ENCODE measurements at places on chromosomes 16 and 17.

- DNase-seq = peak; percentile 54
Measured at GRCh38 chr16:8867932-8868415, 832 bp downstream of the CARHSP1 start.

DNA sequence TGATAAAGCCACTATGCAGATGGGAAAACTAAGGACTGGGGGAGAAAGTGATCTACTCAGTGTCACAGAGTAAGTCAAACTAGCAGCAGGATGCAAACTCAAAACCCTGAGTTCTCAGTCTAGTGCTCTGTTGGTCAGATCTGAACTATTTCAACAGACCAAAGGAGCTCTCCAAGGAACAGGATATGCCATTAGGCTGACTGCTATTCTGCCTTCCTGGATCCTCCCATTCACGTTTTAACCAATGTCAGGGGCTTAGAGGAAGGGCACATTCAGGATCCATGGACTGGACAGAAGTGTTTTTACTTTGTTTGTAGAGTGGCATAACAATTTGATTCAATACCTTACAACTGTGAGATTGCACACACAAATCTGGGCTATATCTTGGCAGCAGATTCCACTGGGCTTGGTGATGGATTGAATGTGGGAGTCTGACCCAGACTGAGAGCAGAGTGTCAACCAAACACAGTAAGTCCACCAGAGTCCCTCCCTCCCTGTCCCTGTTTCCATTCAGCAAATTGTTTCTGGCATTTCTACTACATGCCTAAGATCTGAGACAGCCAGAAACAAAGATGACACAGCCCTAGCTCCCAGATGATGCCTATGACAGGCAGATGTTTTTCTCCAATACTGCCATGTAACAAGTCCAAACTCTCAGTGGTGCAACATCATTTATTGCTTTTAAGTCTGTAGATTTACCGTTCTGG is 337.8 kb upstream of the CDH5 start:
- DNase-seq = no peak

GRCh38 chr17:45973099-45973780 is 25.8 kb upstream of the STH start:
- DNase-seq = no peak

DNA sequence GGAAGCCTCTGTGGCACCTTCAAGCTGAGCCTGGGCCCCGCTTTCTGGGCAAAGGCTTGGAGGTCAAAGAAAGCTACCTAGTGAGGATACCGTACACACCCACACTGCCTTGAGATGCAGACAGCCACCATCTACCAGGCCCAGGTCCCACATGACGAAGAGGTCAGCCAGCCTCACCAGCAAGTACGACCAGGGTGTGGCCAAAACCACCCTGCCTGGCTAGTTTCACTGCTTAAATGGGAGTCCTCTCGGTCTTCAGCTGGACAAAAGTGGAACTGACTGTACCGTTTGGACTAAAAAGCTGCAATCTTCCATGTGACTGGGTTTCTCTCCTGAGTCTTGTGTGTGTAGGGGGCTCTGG is 21.6 kb downstream of the VASN start:
- no peak for DNase-seq

DNA sequence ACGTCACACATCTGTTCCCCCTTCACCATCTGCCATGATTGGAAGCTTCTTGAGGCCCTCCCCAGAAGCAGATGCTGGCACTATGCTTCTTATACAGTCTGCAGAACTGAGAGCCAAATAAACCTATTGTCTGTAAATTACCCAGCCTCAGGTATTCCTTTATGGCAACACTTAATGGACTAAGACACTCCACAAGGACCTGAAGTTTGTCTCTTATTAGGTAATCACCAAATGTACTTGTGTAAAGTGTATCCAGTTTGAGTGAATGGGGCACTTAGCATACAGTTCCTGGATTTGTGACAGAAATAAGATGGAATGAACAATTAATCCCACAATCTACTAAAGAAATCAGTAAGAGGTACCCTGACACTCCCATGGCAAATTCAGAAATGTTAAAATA is 105.3 kb downstream of the SLC39A11 start:
- DNase-seq = no peak

DNA sequence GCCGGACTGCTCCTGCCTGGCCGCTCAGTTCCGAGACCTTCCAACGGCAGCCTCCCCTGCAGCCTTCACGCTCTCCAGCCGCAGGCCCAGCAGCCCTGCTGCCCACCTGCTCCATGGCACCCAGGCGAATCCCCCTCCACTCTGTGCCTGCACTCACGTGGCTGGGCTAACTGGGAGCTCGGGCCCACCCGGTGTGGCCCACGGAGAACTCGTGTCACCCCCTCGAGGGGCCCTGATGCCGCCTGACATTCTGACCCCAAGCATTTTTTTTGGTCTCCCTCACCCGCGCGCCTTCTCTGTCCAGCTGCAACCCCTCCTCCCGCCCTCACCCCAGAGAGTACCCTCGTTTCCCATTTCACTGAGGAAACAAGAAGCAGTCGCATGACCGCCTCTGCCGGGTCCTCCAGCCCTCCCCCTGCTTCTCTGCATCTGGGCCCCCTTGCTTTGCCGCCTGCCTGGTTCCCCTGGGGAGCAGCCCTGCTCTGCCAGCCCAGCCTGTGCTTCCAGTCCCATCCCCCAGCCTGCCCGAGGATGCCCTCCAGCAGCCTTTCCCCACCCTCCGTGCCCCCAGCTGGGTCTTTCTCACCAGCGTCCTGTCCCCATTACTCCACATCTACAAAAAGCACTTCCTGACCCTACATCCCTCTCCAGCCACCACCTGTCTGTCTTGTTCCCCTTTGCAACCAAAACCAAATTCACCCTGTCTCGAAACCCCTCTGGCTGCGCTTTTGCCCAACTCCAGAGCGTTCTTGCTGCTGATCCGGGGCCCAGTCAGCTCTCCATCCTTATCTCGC is 146.4 kb upstream of the CHMP6 start:
- no peak for DNase-seq

GRCh38 chr17:32446949-32447348 is 2.6 kb downstream of the PSMD11 start:
- DNase-seq = no peak

DNA sequence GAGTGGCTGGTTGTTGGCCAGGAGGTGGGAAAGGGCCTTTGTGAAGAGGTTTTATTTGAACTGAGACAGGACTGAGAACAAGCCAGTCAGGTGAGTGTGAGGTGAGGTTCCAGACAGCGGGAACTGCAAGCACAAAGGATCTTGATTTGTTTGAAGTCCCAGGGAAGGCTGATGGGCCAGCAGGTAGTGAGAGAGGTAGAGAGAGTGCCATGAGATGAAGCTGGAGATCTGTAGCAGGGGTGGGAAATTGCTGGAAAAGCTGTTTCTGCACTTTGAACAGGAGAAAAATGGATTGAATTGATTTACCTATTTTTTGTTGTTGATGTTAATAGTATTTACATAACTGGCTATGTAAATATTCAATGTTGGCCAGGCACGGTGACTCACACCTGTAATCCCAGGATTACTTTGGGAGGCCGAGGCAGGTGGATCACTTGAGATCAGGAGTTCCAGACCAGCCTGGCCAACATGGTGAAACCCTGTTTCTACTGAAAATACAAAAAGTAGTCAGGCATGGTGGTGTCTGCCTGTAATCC is 7.7 kb upstream of the DCTPP1 start:
- no peak for DNase-seq

DNA sequence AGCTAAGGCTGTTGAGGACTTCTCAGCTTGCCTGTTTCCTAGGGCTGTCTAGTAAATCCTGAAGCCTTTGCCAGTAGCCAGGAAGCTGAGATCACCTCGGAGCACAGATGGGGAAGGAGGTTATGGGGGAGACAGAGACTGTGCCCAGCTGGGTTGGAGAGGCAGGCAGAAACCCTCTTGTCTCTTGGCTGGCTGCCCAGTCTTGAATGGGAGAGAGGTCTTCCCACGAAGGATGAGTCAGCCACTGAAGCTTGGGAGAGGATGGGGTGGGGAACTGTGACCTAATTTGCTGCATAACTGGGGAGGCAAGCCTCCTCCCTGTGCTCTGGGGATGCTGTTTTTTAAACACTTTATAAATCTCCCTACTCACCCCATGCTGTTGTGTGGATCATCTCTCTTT is 69.8 kb downstream of the SHISA9 start:
- DNase-seq = peak; percentile 0

- no peak for DNase-seq
Measured at GRCh38 chr16:66959704-66960161, 1.3 kb upstream of the CES3 start.

DNA sequence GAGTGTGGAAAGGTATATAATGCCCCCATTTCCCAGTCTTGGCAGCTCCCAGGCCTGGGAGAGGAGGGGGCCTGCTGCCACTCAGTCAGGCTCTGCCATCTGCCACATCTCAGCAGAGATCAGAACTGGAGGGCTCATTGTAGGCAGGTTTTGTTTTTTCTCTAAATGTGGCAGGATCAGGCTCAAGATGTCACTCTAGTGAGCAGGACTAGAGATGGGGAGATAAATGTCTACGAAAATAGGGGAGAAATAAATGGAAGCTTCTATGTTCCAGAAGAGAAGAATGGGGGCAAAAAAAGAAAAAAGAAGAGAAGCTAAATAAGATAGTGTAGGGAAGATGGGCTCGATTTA is 13.9 kb downstream of the NXPH3 start:
- DNase-seq = no peak

DNA sequence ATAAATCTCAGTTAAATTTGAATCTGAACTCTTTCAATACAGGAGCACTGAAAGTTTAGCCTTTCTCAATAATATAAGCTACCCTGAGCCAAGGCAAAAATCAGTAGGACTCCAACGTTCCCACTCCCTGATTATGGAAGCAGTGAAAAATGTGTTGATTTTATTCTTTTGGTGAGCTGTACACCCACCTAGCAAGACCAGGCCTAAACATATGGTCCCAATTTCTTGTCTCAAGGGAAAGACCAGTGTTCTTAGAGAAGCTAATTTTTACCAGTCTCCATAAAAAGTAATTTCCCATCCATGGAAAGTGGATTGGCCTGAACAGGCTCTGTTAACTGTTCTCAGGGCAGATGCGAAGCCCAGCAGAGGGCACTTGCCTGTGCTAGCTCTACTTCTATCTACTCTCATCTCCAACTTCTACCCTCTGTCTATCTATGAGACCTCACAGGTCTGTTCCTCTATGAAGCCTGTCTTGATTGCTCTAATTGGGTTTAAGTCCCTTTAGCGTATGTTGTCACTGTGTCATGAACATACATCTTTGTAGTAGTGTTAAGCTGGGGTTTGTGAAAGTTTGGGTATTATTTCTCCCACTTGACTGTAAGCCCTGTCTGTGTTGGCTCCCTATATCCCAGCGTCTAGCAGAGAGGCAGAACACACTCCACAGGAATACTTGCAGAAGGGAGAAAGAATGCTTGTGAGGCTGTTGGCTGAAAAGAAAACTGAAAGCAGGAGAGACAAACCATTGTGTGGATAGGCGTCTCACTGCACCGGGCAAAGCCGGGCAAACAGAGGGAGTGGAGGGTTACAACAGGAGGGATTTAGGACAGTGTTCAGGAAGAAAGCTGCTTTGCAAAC is 167.1 kb upstream of the MAF start:
- DNase-seq = no peak

- no peak for DNase-seq
Measured at GRCh38 chr16:4160658-4161430, 44.6 kb upstream of the ADCY9 start.

DNA sequence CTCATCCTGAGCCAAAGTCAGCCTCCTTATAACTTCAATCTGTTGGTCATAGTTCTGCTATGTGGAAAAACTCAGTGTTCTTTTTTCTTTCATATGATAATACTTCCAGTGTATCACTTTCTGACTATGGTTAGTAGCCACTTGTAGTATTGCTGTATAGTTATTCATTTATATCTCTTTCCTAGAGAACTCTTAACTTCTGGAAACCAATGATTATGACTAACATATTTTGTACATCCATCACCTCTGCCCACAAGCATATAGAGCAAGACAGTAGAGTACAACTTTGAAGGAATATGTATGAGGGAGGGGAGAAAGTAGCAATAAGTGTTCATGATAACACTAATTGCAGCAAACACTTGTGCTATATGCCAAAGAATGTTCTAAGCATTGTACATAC is 38.6 kb downstream of the COX10 start:
- DNase-seq = no peak

DNA sequence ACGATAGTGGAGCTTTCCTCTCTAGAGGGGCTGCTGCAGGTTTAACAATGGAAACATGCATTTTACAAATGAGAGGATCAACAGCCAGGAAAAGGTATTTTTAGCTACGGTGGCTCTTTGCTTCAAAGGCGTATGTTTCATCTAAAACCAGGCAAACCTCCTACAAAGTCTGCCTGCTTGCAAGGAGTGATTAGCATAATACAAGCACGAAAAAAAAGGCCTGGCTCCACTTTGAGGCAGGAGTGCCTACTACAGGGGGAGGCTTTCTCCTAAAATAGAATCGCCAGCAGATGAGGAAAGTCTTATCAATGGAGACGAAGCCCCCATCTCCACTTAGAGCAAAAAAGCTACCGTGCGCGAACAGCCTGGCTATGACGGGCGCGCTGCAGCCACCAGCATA is 27.1 kb upstream of the MTSS2 start:
- DNase-seq = no peak

DNA sequence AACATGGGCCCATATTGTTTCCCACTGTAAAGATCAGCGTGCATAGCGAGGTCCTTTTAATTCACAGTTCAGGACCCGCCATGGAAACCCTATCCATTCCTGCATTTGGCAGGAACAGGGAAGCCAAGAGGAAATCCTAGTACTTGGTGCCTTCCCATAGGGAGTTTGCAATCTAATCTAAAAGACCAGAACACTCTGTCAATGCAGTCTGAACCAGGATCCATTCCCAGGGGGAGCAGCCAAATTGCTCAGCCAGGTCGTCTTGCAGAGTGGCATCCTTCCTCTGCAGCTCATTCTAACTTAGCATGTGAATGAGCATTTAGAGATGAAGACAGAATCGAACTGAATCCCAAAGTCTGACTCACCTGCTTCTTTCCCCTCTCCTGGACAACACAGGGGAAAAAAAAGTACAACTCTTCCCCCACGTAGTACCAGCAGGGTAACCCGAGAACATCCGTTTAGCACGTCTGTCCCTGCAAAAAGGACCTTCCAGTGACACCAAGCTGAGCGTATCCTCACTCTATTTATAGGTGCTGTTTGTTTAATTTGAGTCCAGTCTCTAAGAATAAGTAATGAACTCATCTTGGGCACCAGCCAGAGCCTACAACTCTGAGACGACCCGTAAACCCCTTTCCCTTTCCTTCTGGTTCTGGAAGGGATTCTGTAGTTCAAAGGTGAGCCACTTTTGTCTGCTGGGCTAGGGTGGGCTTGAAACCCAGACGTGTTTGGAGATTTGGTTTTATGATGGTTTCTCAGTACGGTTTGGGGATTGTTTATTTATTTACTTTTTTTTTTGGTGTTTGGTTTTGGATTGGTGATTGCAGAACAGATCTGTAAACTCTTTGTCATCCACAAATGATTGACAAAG is 74.5 kb downstream of the ERCC4 start:
- DNase-seq = no peak
